ENCODE measurements at places on chromosomes 12 and 14.

DNA sequence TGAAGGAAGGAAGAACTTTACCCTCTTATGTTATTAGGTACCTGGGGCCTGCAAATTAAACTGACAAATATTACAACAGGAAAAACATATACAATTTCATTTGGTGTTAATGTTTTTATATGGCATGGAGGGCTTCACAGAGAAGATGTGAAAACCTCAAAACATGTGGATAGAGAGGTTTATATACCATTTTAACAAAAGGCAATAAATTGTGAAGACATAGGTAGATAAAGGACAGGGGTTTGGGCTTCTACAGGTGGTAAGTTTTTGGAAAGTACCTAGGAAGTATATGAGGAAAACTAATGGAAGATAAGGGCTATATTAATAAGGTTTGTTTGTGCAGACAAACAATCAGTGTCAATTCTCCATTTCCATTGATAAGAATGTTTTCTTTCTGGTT is 95.1 kb upstream of the ATF7IP start:
- no peak for DNase-seq

- DNase-seq, result peak; percentile 96
Measured at GRCh38 chr12:127272864-127273263, 994.1 kb upstream of the TMEM132C start.

GRCh38 chr12:130588696-130589539 is 127.2 kb downstream of the RIMBP2 start:
- DNase-seq, result no peak

GRCh38 chr12:56362130-56363059 is at the start of gene APOF:
APOF (minus strand) TSS chr12:56362857; CDS start chr12:56362745, 112 bp downstream.
- no peak for DNase-seq

DNA sequence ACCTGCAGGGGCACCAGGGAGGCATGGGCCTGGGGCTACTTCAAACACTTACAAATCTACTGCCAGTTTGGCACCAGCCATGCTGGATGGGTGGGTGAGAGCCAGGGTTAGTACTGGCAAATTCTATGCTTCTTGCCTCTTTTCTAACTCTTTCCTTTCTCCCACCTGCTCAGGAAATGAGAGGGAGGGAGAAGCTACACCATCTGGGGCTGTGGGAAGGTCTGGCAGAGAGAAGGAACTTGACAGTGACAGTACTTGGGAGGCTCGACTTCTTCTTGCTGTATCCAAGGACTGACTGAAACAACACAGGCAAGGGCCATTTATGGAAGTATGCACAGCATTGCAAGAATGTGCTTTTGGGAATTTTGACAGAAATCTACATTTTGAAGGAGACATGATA is 149.6 kb upstream of the DYRK2 start:
- DNase-seq, result no peak

DNA sequence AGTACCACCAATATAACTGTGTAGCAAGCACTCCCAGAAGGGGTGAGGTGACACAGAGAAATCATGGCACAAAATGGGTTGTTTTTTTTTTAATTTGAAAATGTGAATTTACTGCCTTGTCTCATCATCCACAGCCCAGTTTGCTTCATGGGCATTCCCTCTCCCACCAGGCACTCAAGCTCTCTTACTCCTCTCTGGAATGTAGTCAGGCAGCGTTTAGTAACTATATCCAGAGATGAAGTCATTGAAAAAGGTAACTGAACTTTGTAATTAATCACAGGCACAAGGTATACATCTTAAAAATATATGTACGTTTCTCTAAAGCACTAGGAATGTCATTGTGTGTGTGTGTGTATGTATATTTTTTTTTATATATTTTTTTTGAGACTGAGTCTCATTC is 91.4 kb downstream of the FAR2 start:
- no peak for DNase-seq

DNA sequence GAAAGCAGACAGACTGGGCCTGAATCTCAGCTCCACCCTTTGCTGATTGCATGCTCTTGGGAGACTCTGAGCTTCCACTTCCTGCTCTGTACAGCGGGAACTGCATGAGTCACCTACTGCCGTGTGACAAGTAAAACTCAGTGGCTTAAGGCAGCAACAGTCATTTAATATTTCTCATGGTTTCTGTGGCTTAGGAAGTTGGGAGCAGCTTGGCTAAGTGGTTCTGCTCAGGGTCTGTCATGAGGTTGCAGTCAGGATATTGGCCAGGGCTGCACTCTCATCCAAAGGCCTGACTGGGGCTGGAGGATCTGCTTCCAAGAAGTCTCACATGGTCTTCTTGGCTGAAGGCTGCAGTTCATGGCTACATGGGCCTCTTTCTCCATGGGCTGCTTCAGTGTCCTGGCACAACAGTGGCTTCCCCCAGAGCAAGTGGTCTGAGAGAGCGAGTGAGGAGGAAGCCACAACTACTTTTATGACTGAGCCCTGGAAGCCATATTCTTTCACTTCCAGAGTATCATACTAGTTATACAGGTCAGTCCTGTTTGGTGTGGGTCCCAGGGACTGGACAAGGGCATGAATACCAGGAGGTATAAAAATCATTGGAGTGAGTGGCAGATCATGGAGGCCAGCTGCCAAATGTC is 49.7 kb downstream of the FAM222A start:
- DNase-seq, result peak; percentile 68

DNA sequence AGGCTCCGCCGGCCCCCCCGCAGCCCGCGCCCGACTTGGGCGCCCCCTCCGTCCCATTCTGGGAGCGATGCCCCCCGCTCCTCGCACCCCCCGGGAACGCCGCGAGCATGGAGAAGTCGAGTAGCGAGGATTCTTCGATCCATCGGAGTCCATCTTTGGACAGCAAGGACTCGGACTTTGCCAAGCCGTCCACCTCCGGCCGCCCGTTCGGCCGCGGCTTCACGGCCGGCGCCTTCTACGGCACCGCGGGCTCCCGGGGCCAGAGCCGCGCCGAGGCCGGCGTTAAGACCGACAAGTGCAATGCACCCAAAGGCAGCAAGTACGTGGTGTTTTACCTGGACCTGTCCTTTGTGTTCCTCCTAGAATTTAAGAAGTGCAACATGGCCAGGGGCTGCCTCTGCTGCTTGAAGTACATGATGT is 123.6 kb downstream of the TSPAN9 start:
- no peak for DNase-seq

Measured in fibroblast of skin of right biceps (primary cell).